ENCODE measurements at places on chromosomes 12 and 14.

DNA sequence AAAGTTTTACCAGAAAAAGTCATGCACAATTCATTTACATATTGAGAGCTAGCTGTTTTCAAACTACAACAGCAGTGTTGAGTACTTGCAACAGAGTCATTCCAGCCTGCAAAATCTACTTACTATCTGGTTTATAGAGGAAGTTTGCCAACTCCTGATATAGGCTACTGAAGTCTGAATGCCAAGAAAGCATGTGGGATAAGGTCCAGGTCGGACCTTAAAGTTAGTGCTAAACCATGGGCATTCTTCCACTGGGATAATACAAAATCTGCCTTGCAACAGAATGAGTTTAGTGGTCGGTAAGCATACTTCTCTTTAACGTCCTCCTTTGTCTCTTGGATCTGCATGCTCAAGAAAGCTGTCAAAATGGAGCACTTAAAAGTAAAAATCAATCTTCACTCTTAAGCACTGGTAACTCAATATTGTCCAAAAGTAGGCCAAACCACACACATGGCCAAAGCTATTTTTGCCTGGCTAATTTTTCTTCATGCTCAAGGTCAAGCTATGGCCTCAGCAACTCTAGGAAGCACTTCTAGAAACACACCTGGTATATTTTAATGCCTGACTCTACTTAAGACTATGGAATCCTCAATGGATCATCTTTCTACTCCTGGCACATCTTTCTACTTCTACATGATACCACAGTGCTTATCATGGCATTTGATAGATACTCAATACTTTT is 364.9 kb upstream of the KITLG start:
- no peak for DNase-seq

DNA sequence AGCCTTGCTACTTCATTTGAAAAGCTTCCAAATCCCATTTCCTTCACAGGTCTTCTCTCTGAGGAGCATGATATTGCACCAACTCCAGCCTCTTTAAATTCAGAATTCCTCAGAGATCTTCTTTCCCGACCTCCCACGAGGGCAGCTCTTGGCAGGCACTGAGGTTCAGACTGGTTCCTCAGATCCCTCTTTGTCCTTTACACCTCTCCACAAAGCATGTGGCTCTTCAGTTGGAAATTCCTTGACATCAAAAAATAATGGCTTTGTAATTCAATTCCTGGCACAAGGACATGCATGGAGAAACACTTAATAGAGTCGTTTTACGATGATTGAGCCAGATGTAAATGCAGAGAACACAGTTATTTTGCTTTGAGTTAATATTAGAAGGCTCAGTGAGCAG is 63.2 kb upstream of the TMX1 start:
- peak; percentile 95 for DNase-seq

DNA sequence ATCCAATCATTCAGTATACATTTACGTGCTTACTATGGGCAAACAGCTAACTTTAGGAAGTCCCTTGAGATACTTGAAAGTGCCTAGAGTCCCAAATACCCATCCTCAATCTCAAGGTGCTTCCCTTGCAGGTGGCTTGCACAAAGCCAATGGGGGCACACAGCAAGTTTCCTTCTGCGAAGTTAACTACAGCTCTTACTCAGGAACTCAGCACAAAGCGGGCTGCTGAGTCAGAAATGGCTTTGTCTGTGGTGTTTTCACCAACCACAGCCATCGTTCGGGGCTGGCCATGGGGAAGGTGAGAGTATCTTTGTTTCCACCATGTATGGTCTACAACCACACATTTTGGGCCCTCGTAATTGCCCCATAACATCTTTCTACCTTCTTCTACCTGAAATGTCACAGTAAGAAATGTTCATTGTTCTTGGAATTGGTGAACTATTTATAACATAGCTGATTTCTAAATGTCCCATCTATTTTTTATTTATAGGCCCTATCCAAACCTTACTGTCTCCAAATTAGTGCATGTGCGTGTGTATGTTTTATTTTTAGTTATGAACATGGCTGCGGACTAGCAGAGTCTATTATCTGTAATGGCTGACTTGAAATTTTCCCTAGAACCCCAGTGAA is 13.9 kb downstream of the MFAP5 start:
- no peak for DNase-seq

- peak; percentile 31 for DNase-seq
Observed at GRCh38 chr12:118714051-118714460, 267.3 kb upstream of the SRRM4 start.

DNA sequence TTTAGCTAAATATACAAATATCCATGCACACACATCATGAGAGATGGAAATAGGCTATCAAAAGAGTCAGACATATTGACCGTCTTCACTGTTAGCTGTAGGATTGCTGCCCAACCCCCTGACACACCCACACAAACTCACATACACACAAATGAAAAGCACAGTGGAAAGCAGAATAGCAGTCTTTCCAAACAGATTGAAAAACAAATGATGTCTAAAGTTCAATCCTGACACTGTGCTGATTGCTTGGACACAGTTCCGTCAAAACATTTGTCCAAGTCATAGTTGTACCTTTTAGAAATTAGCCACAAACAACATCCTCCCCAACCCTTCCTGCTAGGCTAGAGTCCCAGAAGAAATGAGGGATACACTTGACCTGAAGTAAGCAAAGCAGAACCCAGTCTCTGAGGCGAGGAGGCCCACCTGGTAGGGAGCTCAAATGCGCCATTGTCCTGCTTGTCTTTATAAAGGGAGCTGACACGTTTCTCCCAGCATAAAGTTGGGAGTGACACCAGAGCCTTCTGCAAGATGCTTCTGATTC is at the start of gene PRH2:
Gene PRH2, plus strand, starts transcription at position 491 of the 541 bp plus-strand sequence. Its CDS starts 38 bp downstream, at position 529.
- DNase-seq, result no peak

DNA sequence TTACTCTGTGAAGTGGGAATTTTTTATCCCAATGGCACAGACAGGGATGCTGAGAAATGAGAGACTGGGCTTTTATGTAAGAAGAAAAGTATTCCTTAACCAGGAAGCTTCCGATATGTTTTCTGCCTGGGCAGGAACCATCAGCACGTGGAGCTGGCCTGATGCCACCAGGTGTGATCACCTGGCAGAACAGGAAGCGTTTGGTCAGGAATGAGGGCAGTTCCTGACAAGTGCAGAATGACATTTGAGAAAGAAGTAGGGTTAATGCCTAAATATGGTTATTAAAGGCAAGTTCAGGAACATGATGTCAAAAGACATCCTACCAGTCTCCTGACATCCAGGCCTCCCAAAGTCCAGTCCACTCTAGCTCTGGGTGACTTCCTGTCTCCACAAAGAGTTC is 210.3 kb downstream of the NUAK1 start:
- DNase-seq, result no peak

GRCh38 chr14:73465823-73466532 is 7.6 kb upstream of the NUMB start:
- DNase-seq, result no peak

DNA sequence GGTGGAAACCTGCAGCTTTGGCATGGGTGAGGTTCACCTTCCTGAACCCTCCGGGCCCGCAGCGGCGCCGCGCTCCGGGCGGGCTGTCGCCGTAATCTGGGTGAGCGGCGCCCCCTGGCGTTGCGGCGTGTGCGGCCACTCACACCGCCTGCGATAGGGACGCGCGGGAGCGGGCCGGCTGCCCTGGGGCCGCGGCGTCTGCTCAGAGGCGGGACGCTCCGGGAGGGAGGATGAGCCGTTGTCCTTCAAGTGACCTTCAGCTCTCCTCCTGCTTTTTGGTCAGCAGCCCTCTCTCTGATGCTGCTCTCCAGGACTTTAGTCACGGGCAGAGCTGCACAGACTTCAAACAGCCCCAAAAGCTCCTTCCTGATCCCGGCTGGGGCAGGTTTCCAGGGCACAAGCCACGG is 211.7 kb upstream of the FKBP4 start:
- peak; percentile 9 for DNase-seq

GRCh38 chr12:32454866-32455265 is 55.5 kb downstream of the FGD4 start:
- no peak for DNase-seq

- DNase-seq, result peak; percentile 86
Observed at GRCh38 chr14:36580856-36581831, 1.3 kb downstream of the NKX2-8 start.

GRCh38 chr12:121893961-121894460 is 5.4 kb downstream of the PSMD9 start:
- peak; percentile 24 for DNase-seq

DNA sequence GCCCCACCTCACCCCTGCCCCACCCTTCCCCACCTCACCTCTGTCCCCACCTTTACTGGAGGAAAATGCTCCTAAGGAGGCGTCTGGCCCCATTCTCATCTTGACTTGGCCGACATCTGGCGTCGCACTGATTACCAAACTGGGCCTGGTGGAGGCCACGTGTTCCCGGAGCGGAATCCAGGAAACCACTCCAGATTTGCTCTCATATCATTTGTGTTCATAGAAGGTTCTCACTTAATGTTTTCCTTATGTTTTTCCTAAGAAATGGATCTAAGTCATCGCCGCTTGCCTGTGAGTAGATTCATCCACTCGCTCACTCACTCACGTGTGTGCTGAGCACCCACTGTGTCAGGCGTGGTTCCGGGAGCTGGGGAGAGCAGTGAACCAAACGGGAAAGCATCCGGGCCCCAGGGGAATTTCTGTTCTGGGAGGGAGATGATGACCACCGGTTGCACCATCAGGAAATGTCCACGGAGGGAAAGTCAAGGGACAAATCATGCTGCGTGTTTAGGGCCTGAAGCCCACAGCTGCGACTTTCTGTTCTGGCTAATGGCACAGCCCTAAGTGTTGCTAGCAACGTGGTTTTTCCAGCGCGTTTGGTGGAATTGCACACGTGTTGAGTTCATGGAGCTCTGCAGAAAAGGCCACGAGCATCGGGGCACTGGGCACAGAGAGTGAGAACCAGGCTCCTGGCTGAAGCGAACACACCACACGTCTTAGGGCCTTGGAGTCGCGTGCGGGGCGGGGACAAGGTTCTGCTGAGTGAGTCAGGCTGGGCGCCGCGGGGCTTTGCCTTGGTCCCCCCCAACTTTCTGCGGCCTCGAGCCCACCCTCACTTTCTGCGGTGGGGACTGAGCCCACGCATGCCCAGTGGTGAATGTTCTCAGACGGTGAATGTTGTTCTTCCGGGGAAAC is 57.7 kb downstream of the ADGRD1 start:
- no peak for DNase-seq

DNA sequence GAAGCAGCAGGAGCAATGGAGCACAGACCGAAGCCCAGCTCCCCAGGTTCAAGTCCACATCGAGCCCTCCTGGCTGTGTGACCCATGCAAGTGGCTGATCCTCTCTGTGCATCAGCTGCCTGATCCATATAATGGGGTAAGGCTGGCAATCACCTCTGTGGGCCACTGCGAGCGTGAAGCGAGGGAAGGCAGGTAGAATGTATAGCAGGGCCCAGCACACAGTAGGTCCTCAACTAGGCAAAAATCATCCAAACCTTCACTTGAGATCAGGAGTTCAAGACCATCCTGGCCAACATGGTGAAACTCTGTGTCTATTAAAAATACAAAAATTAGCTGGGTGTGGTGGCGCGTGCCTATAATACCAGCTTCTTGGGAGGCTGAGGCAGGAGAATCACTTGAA is 102.6 kb downstream of the SCARB1 start:
- no peak for DNase-seq

GRCh38 chr14:100858838-100859220 is 32.9 kb downstream of the MEG3 start:
- no peak for DNase-seq

- DNase-seq, result no peak
Observed at GRCh38 chr12:130437555-130438242, 100.0 kb downstream of the PIWIL1 start.

DNA sequence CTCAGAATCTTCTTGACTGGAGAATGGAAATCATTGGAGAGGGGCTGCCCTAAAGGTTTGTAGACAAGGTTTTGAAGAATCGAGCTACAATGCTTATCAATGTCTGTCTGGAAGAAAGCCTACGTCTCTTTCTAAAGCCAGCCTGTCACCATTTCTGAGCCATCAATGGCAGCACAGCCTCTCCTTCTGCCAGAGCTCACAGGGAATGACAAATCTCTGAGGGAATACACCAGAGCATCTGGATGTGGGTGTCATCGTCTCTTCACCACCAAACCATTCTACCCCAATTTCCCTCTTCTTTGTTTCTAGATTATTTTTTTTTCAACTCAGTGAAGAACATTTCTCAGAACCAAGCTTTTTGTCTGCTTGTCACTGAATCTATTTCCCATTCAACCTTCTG is 349.7 kb downstream of the EMP1 start:
- DNase-seq, result no peak

- peak; percentile 94 for DNase-seq
Observed at GRCh38 chr14:74881431-74882102, at the start of gene DLST. DLST (plus strand) TSS chr14:74881916; CDS start chr14:74881954, 38 bp downstream.

- DNase-seq, result no peak
Observed at GRCh38 chr12:113099364-113099763, 36.2 kb downstream of the RASAL1 start.

- no peak for DNase-seq
Observed at GRCh38 chr12:105429511-105429910, 99.0 kb downstream of the C12orf75 start.

- no peak for DNase-seq
Observed at GRCh38 chr12:4615667-4616066, 33.2 kb downstream of the AKAP3 start.

DNA sequence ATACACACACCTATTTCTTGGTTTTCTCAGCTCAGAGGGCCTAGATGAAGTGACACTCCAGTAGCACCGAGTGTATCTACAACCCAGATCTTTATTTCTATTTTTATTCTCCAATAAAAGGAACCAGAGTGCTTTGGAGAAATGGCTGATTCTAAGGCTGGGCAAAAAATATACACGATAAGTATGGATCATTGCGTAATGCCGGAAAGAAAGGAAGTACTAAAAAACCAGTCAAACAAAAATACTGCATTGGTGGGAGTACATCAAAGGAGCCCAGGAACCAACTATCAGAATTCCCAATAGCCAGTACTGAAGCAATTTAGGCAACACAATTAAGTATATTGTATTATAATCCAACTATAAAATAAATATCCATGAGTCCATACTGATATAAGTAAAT is 400.9 kb upstream of the CCDC196 start:
- DNase-seq, result no peak

GRCh38 chr14:97187916-97188315 is 390.7 kb downstream of the VRK1 start:
- no peak for DNase-seq

Data from DMS79 treated with DMSO at 0.1 percent for 48 hours (cell line).